ENCODE measurements at places on chromosomes 1 and 21.

DNA sequence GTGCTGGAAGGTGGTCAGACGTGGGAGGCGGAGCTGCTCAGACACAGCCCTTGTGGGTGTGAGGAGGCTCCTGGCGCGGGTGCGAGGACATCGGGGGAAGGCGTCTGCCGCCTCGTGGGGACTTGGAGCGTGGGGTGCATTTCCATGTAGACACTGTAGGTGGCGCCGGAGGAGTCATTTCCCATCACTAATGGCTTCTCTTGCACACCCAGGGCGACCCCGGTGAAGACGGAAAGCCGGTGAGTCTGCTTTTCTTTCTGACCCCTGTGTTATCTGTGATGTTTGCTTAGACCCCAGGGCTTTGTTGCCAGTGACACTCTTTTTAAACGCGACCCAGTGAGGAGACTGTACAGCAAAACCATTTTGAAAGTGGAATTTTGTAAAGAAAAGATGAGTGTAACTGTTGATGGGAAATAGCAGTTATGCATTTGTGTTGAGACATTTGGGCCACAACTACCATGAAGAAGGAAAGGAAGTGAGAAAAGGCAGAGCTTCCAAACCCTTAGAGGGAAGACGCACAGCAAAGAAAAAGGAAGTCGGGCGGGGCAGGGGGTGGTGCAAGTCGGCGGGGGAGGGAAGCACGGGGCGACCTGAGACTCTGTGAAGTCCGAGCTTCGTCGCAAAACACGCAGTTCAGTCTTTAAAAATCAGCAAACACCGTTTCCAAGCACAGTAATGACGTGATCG is 64.0 kb downstream of the SLC19A1 start:
- DNase-seq, result peak; percentile 69

- no peak for DNase-seq
Observed at GRCh38 chr1:241591736-241592135, 48.4 kb downstream of the CHML start.

DNA sequence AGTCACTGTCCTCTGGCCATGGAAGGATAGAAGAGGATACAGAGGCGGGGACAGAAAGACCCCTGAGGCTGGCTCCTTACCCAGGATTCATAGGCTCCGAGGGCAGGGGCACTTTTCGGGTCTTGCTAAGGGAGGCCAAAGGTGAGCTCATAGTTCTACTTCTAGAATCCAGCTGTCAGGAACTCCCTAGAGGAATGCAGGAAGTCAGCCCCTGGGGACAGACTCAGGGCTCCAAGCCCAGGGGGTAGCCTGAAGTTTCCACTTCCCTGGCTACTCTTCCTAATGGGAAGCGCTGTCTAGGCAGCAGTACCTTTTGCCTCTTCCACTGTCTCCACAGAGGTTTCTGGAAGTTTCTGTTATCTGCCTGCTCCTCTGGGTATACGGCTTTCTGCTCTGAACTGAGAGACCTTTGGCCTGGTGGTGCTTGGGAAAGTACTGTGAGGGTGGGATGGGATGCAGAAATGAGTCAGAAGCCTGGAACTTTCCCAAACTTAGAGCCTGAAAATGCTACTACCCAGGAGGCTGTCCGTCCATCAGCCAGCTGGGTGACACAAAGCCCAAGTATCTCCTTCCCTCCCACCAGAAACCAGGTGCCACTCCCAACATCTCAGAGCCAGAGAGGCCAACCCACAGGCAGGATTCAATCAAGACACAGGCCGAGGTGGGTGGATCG is 3.6 kb downstream of the UBXN11 start:
- peak; percentile 62 for DNase-seq

GRCh38 chr1:161073474-161074121 is 3.9 kb upstream of the ARHGAP30 start:
- DNase-seq, result no peak

DNA sequence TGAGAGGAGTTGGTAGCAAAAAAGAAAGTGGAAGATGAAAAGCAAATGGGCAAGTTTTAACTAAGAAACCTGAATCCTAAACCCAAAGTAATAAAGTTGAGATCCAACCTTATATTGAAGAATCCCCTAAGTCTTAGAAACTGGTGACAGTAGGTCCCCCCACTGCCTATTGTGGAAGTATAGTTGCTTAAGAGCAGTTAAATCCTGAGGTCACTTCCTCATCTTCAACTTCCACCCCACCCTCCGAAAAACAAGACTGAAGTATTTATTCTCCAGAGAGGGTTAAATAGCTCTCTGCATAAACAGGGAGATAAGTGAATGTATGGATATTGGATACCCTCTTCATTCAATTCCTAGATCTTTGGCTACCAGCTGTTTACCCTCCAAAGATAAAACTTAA is 3.3 kb upstream of the DSTYK start:
- DNase-seq, result no peak

Data from fibroblast of upper back skin (primary cell).